H9 (cell line): ENCODE measurements at places on chromosomes 2 and 18. TPM values are rescaled to one million over a fixed set of nuclear protein-coding genes. Genes with fewer than 3 reads are reported as not detected.

GRCh38 chr2:1567556-1568344, 154.5 kb downstream of the TPO start:
- H3K4me1 ChIP-seq = no peaks in the 10 kb centered on the region
- no peaks in the 10 kb centered on the region for H3K27me3 ChIP-seq
- H3K4me3 ChIP-seq = no peak overlapping the region
- H3K36me3 ChIP-seq = peaks cover 9% of the 10 kb centered on the region

- peaks cover 14% of the 10 kb centered on the region for H3K36me3 ChIP-seq
- no peak overlapping the region for H3K27ac ChIP-seq
- H3K4me1 ChIP-seq = peaks cover 12% of the 10 kb centered on the region
- no peak for DNase-seq
- H3K4me3 ChIP-seq = no peak overlapping the region
Measured at GRCh38 chr2:124325667-124326440, 300.8 kb downstream of the CNTNAP5 start.

DNA sequence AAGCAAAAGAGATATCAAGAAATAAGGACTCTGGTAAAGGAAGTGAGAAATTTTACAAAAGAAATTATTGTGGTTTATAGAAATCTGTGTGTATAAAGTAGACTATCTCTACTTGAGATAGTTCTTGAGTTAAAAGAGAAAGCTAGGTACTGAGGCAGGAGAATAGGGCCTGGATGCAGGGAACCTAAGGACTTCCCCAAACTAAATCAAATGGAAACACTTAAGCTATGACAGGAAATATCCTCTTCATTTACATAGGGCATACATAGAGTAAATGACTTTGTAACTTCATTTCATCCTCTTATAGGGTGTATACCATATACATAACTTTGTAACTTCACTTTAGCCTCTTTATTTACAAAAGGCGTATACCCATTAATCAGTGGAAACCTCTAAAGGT, 219.2 kb upstream of the RGPD4 start:
- H3K4me3 ChIP-seq = no peak overlapping the region
- H3K27ac ChIP-seq = no peak overlapping the region
- H3K4me1 ChIP-seq = no peaks in the 10 kb centered on the region
- no peaks in the 10 kb centered on the region for H3K36me3 ChIP-seq
- DNase-seq = no peak

- peaks cover 3% of the 10 kb centered on the region; the same call in 1 of the 2 replicates for H3K36me3 ChIP-seq
- H3K27me3 ChIP-seq = no peaks in the 10 kb centered on the region
- peak overlapping the region; percentile 70 for H3K4me3 ChIP-seq
- H3K27ac ChIP-seq = no peak overlapping the region
Measured at GRCh38 chr18:79465392-79465991, 69.8 kb downstream of the NFATC1 start.

DNA sequence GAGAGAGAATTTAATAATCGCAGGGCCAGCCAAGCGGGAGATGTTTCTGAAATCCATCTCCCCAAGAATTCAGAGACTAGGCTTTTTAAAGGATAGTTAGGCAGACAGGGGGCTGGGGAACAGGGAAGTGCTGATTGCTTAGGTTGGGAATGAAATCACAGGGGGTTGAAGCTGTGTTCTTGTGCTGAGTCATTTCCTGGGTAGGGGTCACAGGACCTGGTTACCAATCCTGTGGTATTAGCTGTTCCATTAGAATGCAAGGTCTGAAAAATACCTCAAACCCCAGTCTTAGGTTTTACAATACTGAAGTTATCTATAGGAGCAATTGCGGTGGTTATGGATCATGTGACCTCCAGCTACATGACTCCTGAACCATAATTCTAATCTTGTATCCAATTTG, 4.6 kb downstream of the SP140 start:
- H3K27ac ChIP-seq = peak overlapping the region; percentile 74
- H3K27me3 ChIP-seq = no peaks in the 10 kb centered on the region
- no peak overlapping the region for H3K4me3 ChIP-seq

DNA sequence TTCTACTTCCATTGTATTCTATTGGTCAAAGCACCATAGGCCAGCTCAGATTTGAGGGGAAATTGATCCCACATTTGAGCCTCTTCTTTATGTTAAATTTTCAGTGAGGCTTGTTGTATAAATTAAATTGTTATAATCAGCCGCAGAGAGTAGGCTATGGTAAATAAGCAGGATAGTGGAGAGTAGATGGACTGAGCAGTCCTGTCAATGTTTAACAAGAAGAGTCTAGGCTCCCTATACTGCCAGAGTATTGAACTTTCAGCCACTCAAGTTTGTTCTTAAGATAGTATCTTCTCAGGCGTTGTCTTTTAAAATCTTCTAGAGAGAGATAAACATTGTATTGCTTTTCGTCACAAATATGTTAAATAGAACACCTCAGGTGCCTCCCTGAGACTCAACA, 100.9 kb downstream of the PRKRA start:
- H3K36me3 ChIP-seq = peaks cover 8% of the 10 kb centered on the region; the same call in 1 of the 2 replicates
- H3K4me3 ChIP-seq = no peak overlapping the region
- H3K27ac ChIP-seq = no peak overlapping the region
- H3K27me3 ChIP-seq = no peaks in the 10 kb centered on the region
- H3K4me1 ChIP-seq = no peaks in the 10 kb centered on the region

DNA sequence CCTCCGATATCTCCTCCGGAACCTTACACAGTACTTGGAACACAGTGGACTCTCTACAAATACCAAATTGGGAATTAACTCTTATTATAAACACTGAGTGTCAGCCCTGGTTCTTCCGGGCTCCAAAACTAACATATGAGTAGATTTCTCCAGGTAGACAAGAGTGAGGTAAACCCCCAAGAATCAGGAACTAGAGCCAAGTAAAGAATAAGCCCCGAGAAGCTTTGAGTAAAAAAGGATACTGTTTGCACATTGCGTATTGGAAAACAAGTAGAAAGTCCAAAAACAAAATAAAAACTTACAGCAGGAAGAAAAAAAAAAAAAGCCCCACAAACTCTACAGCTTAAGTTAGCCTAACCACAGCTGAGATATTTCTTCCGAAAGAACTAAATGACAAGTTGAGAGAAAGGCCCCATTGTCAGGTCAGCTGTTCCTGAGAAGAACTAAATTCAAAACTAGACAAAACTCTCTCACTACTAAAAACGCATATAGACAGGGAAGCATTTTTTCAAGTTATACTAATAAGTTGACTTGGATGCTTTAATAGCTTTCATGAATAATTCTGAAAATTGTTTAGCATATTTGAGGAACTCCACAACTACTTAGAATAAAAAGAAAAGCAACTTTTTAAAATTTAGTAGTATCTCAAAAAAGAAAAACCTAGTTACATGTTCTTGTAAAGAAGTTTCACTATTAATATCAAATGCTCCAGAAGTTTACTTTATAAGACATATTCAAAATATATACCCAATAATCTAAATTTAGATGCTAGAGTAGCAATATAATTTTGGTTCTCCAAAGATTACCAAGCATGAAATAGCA, 4.3 kb upstream of the HAAO start:
- H3K27me3 ChIP-seq = peaks cover 4% of the 10 kb centered on the region; the same call in 1 of the 2 replicates
- peaks cover 4% of the 10 kb centered on the region; the same call in 1 of the 2 replicates for H3K36me3 ChIP-seq
- H3K27ac ChIP-seq = no peak overlapping the region
- H3K4me1 ChIP-seq = no peaks in the 10 kb centered on the region
- DNase-seq = no peak

DNA sequence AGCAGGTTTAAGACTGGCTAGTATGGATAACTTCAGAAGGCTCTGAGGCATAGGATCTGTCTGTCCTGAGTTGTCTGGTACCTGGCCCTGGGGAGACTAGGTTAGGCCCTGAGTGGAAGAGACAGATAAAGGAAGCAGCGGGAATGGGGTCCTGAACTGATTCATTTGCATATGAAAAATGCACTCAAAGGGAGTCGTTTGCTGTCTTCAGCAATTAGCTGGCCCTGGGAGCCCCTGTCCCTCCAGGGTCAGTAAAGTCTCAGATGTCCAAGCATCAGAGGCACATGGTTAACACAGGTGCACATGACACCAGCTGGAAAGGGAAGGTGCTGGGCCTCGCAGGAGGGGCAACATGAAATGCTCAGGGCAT, 172.4 kb downstream of the ACOXL start:
- H3K4me1 ChIP-seq = peaks cover 7% of the 10 kb centered on the region; the same call in 1 of the 2 replicates
- H3K27me3 ChIP-seq = no peaks in the 10 kb centered on the region
- no peak overlapping the region for H3K27ac ChIP-seq
- peaks cover 6% of the 10 kb centered on the region for H3K36me3 ChIP-seq

DNA sequence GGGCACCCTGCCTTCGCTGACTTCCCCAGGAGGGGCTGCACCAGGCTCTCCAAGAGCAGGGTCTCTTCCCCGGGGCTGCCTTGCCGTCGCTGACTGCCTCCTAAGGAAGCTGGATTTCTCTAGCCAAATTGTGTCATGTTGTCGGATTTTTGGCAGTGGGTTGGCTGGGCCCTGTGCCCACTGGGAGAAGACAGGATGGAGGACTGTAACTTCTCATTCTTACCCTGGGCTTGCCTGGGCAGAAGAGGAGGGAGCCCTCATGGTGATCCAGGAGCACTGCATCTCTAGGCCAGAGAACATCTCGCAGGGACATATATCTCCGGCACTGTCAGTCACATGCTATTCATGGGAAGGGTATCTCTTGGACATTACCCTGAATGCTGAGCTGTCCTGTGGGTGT, 6.3 kb downstream of the MYO7B start:
- H3K36me3 ChIP-seq = no peaks in the 10 kb centered on the region
- no peak for DNase-seq
- no peaks in the 10 kb centered on the region for H3K4me1 ChIP-seq
- H3K4me3 ChIP-seq = no peak overlapping the region
- H3K27ac ChIP-seq = no peak overlapping the region

DNA sequence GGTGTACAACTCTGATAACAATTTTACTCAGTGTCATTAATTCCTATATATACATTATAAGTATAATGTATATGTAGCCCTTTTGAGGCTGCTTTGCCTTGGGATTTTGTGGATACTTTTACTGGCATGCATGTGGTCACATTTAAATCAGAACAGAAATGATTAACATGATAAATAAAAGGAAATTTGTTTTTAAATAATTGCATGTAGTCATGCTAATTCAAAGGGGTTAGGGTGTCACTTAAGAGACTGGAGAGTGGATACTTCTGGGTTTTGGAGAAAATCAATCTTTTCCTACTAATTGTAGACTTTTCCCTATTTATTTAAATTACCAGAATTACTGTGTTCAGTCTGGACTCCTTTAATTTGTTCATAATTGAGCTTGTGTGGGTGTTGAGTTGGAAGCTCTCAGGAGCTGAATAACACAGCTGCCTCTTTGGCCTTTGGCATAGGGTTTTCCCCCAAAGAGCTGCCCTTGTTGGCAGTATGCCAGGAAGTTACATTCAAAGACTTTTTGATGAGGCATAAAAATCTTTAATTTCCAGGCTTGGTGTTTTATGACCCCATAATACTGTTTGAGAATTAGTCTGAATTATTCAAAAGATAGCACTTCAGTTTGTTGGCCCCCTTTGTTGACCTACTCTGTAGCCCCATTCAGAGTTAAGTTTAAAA, 484.7 kb upstream of the NRP2 start:
- no peaks in the 10 kb centered on the region for H3K27me3 ChIP-seq
- H3K36me3 ChIP-seq = no peaks in the 10 kb centered on the region
- peaks cover 3% of the 10 kb centered on the region; the same call in 1 of the 2 replicates for H3K4me1 ChIP-seq
- DNase-seq = no peak
- peak overlapping the region; percentile 89 for H3K27ac ChIP-seq

- no peak overlapping the region for H3K27ac ChIP-seq
- no peak for DNase-seq
- H3K27me3 ChIP-seq = no peaks in the 10 kb centered on the region
- H3K4me3 ChIP-seq = no peak overlapping the region
- H3K36me3 ChIP-seq = peaks cover 38% of the 10 kb centered on the region
Measured at GRCh38 chr2:232860593-232861241, 9.3 kb upstream of the SNORC start.

DNA sequence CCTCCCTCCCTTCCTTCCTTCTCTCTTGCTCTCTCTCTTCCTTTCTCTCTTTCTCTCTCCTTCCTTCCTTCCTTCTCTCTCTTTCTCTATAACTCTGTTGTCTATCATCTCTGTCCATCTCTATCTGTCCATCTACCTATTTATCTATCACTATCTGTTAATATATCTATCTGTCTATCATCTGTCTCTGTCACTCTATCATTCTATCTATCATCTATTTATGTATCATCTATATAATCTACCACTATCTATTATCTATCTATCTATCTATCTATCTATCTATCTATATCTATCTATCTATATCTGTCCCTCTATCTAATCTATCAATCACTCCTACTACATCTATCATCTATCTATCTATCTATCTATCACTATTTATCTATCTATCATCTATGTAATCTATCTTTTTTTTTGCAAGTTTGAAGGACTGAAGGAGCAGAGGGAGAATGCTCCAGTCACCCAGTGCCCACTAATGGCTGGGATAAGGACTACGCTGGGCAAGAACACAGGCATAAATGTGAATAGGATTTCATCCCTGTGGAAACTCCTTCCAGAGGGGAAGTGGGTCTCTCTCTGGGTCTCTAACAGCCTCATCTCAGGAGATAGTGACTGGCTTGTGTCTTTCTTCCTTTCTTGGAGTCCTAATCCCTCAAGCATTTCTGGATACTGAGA, 427.0 kb downstream of the LPIN1 start:
- H3K4me3 ChIP-seq = no peak overlapping the region
- H3K36me3 ChIP-seq = no peaks in the 10 kb centered on the region
- 0 out of 2 replicates have a peak, but pooled peaks cover 1% of the 10 kb centered on the region for H3K27me3 ChIP-seq
- no peak for DNase-seq
- no peak overlapping the region for H3K27ac ChIP-seq

- H3K27ac ChIP-seq = no peak overlapping the region
- H3K36me3 ChIP-seq = no peaks in the 10 kb centered on the region
- H3K27me3 ChIP-seq = no peaks in the 10 kb centered on the region
- DNase-seq = no peak
- H3K4me1 ChIP-seq = no peaks in the 10 kb centered on the region
Measured at GRCh38 chr2:72032481-72033041, 115.1 kb downstream of the CYP26B1 start.

GRCh38 chr2:28134262-28134812, 243.8 kb downstream of the BABAM2 start:
- no peaks in the 10 kb centered on the region for H3K4me1 ChIP-seq
- no peak for DNase-seq
- no peak overlapping the region for H3K27ac ChIP-seq
- peaks cover 5% of the 10 kb centered on the region for H3K36me3 ChIP-seq

GRCh38 chr2:170369894-170370293, 191.9 kb downstream of the MYO3B start:
- no peak overlapping the region for H3K4me3 ChIP-seq
- no peak overlapping the region for H3K27ac ChIP-seq
- no peak for DNase-seq
- peaks cover 11% of the 10 kb centered on the region; the same call in 1 of the 2 replicates for H3K4me1 ChIP-seq
- no peaks in the 10 kb centered on the region for H3K27me3 ChIP-seq

- DNase-seq = peak; percentile 28
- H3K27me3 ChIP-seq = no peaks in the 10 kb centered on the region
- no peaks in the 10 kb centered on the region for H3K36me3 ChIP-seq
- H3K4me3 ChIP-seq = no peak overlapping the region
- no peaks in the 10 kb centered on the region; the same call in 1 of the 2 replicates for H3K4me1 ChIP-seq
- no peak overlapping the region for H3K27ac ChIP-seq
Measured at GRCh38 chr2:119730671-119731177, 29.0 kb upstream of the PTPN4 start.

GRCh38 chr2:182530636-182531035, 103.8 kb upstream of the PDE1A start:
- H3K4me3 ChIP-seq = no peak overlapping the region
- DNase-seq = no peak
- no peaks in the 10 kb centered on the region for H3K4me1 ChIP-seq

- H3K36me3 ChIP-seq = no peaks in the 10 kb centered on the region
- H3K27ac ChIP-seq = no peak overlapping the region
- no peaks in the 10 kb centered on the region for H3K4me1 ChIP-seq
- H3K4me3 ChIP-seq = no peak overlapping the region
Measured at GRCh38 chr2:217113491-217113890, 253.6 kb upstream of the TNP1 start.

The ITGB6 gene
- total RNA-seq = not detected in 2 replicates

The SLC4A5 gene
- total RNA-seq = 0.42 and 0.50 TPM in 2 replicates

The HTR2B gene
- not detected in 2 replicates for total RNA-seq

The KCNG2 gene
- 0.15 TPM in 1 of 2 replicates, not detected in the other for total RNA-seq

The ARID5A gene
- 3.8 and 4.5 TPM in 2 replicates for total RNA-seq

The HOXD8 gene
- total RNA-seq = not detected in 2 replicates

The TMEM18 gene
- 28.3 and 30.7 TPM in 2 replicates for total RNA-seq
